ENCODE measurements at places on chromosomes 1 and 21.

DNA sequence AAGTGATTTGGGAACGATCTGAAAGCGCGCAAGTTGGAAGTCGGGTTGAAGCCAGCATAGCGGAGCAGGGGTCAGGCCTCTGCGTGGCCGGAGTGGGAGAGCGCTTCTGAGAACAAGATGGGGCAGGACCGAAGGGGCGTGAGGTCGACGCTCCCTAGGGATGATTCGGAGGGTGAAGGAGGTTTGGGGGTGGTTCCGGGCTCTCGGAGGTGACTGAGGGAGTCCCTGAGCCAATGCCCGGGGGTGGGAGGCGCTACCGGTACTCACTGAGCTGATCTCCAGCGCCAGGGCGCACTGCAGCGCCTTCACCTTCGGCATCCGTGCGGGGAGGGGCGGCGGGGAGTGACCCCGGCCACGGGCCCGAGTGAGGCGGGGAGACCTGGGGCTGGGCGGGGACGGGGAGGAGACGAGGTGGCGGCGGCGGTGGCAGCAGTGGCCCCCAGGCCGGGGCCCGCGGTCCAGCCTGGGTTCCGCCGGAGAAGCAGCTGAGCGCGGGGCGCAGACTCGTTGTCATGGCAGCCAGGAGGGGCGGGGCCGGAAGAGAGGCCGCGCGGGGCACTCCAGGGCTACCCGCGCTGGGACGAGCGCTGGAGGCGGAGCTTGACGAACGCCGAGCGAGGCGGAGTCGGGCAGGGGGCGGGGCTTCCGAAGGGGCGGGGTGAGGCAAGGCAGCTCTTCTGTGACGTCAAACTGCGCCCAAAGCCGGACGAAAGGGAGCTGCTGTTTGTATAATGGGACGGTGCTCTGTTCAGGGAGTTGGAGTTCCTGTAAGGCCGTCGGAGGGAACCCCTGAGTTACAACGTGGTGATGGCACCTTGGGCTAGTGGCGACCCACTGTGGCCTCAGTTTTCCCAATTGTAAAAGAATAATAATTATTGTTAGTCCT is at the start of gene SPATA6:
Gene SPATA6 (minus strand): TSS at position 514 of the 886 bp plus-strand sequence. CDS start 196 bp downstream, at position 318.
- DNase-seq = peak; percentile 85

- DNase-seq = no peak
Observed at GRCh38 chr21:41685511-41686149, 81.2 kb downstream of the RIPK4 start.

DNA sequence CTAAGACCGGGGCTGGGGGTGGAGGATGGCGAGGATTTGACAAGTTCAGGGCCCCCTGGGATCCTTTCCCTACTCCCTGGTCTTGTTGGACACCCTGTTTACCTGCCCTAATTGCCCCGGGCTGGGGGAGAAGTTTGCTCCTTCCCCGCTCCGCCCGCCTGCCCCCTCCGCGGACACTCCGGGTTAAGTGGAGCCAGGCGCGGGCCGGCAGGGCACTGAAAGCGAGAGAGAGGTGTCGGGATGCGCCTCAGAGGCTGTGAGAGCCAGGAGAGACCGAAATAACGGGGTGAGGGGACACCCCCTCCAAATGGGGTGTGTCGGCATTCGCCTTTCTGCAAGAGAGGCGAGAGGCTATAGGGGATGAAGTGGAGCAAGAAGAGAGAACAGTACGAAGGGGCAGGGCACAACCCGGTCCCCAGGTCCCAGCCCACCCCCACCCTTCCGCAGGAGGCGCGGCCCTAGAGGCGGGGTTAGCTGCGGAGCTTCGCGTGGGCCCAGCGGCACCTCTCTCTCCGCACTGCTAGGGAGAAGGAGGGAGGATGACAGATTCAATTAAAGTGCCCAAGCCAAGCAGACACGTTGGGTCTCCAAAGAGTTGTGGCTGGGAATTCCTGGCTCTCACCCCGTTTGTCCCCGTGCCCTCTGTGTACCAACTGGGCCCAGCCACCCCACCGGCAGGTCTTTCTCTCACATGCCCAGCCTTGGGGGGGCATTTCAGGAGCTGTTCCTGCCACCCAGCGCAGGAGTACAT is 3.8 kb downstream of the EFNA3 start:
- DNase-seq = no peak

GRCh38 chr1:245715970-245716369 is 561.2 kb downstream of the KIF26B start:
- no peak for DNase-seq

DNA sequence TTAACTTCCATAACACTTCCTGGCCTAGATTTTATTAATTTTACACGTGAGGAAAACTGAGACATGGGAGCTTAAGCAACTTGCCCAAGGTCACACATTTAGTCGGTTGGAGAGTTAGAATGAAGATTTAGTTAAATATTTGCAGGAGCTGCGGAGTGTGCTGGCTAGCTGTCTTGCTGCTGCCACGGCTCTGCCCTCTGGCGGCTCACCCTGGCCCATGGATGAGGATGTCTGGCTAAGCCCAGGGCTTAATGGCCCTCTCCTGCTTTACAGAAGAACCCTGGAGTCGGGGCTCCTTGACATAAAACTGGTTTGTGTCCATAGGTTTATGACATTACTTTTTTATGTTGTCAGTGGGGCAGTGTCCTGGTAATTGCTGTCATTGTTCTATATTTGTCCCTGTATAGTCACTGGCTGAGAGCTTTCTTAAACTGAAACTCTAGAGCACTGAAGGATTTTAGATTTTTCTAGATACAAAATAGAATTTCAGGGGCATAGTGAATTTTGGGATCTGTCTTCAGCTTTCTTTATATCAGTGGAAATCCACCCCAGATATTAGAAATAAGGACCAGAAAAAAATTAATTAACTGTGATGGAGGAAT is 88.9 kb upstream of the WLS start:
- DNase-seq = no peak

DNA sequence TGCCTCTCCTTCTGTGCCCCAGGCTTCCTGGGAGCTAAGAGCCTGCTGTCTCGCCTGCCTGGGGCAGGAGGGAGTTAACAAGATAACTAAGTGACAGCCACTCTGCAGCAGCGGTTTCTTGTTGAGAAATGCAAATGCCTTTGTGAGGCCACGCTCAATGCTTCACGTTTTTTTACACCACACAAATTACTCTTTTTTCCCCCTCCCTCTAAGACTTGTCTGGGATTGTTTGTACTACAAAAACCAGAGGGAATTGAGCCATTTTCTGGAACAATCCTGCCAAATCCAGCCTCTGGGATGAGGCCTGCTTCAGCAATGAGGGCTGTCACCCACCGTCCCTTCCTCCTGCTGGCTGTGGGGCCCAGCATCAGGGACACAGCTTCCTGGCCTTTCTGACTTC is 119.6 kb downstream of the ACTL8 start:
- DNase-seq = no peak

GRCh38 chr1:108813326-108813725 is 43.6 kb downstream of the AKNAD1 start:
- no peak for DNase-seq

- DNase-seq = no peak
Observed at GRCh38 chr1:174134003-174134659, 25.2 kb upstream of the RABGAP1L start.

GRCh38 chr1:77687519-77687906 is 5.1 kb upstream of the ZZZ3 start:
- DNase-seq = no peak

DNA sequence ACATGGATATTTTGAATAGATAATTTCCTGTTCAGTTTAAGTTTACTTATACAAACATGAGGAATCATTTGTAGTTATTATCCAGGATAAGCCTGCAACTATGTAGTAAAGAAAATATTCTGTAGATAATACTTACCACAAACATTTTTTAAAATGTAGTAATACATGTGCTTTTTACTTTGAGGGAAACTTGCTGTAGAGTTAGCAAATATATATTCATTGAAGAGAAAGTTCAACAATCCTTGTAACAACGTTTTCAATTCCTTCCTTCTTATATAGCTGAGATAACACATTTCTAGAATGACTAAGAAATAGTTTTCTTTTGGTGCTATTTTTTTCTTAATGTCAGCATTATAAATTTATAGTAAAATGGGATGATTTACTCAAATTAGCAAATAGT is 664.6 kb upstream of the ADAMTS5 start:
- no peak for DNase-seq

DNA sequence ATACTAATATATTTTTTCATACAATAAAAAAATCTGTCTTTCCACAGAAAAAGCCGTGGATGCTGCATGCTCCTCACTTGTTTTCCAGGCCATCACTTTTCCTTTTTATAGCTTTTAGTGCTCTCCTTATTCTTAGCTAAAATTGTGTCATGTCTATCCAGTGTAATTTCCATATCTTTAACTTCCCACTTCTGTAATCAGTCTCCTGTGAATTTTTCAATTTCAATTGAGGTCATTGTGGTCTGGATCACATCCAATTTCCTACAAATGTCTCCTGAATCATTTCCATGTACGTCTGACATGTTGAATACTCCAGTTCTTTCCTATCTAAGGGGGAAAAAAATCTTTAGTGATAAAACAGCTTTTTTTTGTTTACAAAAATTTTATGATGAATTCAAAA is 838.2 kb upstream of the B3GALT2 start:
- DNase-seq = no peak

DNA sequence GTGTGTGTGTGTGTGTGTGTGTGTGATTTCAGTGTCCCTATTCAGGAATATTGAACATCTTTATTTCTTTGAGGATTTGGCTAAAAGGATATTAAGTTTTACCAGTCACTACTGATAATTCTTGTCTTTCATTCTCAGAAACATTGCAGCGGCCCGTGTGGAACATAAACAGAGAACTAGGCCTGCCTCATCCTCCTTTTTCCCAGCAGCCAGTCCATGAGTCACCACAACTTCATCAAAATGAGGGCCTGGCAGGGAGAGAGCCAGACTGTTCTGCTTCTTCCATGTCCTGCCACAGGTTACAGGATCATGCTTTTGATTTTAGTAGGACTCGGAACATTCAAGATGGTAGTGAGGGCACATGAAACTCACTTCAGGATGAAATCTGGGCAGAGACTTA is 50.7 kb downstream of the LRIG2 start:
- DNase-seq = no peak

Measured in effector memory CD4-positive, alpha-beta T cell (primary cell).